NCI-H1436 treated with DMSO at 0.1 percent for 48 hours (cell line): ENCODE measurements at places on chromosomes 5 and 9.

GRCh38 chr5:1815071-1815786, 14.0 kb downstream of the NDUFS6 start:
- no peak for DNase-seq

- DNase-seq = no peak
Observed at GRCh38 chr5:149731332-149731616, 1.2 kb downstream of the PPARGC1B start.

GRCh38 chr5:132525299-132525724, 18.0 kb downstream of the IL5 start:
- no peak for DNase-seq

DNA sequence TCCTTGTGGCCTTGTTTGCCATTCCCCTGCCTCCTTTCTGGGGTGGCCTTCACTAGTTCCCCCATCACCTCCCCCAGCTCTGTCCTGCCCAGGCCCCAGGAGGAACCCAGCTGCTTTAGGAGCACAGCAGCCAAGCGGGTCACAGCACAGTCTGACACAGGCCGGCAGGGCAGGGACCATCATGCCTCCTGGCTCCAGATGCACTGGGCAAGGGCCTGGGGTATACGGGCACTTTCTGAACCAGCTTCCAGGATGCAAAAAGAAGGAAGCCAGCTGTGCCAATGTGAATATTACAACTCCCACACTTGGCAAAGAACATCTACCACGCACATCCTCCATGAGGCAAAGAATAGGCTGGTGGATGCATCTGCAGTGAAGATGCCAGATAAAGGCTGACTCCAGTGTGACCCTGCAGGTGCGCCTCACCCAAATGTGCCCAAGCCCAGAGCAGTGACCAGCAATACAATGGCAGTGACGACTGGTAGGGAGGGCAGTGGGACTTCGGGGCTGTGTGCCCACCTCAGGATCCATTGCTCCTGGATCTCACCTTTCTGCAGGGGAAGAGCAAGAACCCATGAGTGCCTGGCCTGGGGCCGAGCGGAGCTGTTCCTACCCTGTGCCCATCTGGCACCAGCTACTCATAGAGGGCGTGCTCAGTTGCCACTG, 6.3 kb upstream of the IL3 start:
- no peak for DNase-seq

GRCh38 chr5:99032234-99033013, 103.6 kb upstream of the CHD1 start:
- no peak for DNase-seq

GRCh38 chr5:167765352-167765751, 526.1 kb upstream of the WWC1 start:
- DNase-seq = no peak

GRCh38 chr5:119630752-119631440, 1.5 kb downstream of the FAM170A start:
- no peak for DNase-seq

DNA sequence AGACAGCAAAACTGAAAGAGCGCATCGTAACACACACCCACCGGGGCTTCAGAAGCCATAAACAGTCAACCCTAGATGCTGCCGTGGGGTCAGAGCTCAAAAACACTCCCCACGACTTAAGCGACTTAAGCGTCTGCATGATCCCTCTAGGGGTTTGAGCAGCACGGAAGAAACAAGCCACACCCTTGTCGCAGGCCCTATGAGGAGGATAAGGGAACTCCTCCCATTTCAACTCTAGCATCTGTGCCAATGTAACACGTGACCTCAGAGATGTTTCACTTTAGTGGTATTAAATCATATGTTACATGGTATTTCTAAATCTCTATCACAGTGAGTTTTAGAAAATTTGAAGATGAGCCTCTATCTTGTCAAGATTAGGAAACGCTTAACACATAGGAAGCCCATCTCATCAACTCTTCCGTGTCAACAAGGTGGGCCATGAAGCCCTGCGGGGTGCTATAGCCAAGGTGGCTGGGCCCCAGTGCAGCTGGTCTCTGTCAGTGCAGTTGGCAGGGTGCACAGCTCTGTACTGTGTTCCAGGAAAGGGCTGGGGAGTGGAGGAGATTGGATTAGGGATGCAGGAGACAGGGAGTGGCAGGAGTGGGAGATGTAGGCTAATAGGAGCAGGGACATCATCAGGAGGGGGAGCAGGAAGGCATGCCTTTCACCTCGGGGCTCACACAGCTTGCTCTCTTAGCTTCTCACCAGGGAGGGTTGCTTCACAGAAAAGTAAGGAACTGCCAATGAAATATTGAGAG, 33.1 kb downstream of the ZCCHC9 start:
- DNase-seq = no peak
